ENCODE measurements at places on chromosomes 6 and 20.
A peak's percentile ranks its signal among the peaks of the same experiment; 100 is the strongest.

GRCh38 chr6:2478200-2478599, 232.8 kb upstream of the GMDS start:
- DNase-seq, result no peak

- no peak for DNase-seq
Measured at GRCh38 chr6:21808551-21809242, 215.1 kb downstream of the SOX4 start.

DNA sequence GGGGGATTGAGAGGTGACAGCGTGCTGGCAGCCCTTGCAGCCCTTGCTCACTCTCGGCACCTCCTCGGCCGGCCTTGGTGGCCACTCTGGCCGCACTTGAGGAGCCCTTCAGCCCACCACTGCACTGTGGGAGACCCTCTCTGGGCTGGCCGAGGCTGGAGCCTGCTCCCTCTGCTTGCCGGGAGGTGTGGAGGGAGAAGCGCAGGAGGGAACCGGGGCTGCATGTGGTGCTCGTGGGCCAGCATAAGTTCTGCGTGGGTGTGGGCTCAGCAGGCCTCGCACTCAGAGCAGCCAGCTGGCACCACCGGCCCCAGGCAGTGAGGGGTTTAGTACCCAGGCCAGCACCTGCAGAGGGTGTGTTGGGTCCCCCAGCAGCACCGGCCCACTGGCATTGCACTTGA, 912.2 kb upstream of the ADGRB3 start:
- no peak for DNase-seq

DNA sequence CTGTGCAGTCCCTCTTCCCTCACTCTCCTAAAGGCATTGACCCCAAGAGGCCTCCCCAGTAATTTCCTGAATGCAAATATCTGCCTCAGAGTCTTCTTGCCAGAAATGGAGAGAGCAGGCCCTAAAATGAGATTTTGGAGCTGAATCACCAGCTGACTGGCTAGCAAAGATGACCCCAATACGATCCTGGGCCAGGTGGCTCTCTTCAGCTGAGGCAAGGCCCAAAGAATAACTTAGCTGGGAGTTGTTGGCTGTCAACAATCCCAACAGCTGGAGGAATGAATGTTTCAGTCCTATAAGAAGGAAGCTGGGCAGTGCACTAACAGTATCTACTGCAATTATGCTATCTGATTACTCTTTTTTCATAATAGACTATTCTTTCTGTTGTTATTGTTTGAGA, 37.2 kb upstream of the VGLL2 start:
- DNase-seq, result no peak

DNA sequence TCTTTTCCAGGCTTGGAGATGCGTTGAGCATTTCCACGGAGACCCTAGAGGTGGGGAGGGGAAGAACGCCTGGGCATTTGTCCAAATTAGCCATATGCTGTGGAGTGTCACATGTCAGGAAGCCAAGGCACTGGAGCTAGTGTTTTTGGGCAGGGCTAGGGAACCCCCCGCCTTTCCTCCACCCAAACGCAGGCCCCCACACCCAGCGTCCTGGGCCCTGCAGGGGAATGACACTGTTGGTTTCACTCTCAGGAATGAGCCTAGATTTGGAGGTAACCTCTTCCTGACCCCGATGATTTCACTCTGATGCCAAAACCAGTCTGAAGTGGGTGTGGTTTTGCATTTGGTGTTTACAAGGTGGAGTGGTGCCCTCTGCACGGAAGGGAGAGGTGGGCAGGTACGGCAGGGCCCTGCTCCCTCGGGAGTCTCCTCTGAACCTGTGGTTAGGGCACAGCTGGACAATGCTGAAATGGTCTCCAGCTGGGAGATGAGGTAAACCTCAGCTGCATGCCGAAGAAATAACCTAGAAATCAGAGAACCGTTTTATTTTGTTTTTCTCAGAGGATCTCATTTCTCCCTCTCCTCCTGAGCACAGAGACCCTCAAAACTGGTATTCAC, 29.5 kb downstream of the MTHFD1L start:
- no peak for DNase-seq

DNA sequence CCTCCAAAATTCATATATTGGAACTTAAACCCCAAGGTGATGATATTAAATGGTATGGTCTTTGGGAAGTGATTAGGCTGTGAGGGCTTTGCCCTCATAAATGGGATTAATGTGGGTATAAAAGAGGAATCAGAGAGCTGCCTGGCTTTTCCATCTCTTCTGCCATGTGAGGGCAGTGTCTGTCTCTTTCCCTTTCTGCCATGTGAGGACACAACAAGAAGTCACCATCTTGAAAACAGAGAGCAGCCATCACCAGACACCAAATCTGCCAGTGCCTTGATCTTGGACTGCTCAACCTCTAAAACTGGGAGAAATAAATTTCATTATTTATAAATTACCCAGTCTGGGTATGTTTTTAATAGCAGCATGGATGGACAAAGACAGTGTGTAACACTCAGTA, 263.0 kb downstream of the PAX1 start:
- no peak for DNase-seq

- no peak for DNase-seq
Measured at GRCh38 chr20:10708351-10709185, 34.8 kb upstream of the JAG1 start.

- no peak for DNase-seq
Measured at GRCh38 chr20:6519556-6519955, 247.9 kb upstream of the BMP2 start.

DNA sequence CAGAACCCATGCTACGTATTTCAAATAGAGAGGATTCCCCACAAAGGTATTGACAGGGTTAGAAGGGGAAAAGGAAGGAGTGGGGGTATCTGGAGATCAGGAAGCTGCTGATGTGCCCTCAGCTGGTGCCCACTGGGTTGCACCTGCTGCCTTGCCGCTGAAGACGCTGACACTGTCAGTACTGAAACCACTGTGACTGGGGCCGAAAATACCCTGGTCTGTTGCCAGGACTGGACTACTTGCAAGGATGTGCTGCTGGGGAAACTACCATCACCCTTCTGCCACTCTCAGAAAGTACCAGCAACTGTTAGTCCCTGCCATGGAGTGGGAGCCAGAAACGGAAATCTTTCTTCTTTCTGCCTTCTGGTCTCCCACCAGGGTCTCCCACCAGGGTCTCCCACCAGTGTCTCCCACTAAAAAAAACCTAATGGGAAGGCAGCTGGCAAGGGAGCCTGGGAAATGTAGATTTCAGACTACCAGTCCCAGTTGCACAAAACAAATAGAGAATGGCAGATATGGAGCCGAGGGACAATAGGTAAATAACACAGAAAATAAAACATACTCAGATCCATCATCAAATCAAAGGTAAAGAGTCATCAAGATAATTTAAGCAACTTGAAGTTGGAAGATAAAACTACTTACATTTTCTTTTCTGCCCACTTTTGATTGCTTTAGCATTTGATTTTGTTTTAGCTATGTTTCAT, 204.8 kb downstream of the TPBG start:
- no peak for DNase-seq

GRCh38 chr6:42923666-42924065, 5.6 kb upstream of the CNPY3 start:
- no peak for DNase-seq

GRCh38 chr20:38872491-38873049, 53.6 kb upstream of the FAM83D start:
- DNase-seq, result no peak

DNA sequence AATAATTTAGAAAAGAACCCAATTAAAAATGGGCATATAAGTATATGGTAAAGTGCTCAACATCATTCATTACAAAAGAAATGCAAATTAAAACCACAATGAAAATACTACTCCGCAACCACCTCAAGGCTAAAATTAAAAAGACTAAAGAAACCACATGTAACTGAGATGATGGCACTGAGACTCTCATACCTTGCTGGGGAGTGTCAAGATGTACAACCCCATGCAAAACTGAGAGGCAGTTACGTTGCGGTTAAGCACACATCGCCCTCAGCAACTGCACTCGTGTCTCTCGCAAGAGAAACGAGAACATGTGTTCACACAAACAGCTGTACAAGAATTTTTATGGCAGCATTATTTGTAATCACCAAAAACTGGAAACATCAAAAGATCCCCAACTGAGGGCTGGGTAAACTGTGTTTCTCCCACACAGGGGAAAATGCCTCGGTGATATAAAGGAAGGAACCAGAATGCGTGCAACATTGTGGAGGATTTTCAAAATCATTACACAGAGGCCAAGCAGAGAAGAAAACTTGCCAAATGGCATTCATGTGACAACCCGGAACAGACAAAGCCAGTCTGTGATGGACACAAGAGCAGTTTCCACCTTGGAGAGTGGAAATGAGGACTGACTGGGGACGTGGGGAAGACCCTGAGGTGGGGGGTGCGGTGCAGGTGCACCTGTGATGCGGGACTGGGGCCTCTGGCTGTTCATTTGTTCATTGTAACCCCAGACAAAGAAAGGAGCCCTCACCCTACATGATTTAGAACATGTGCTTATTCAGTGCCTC, 144.9 kb downstream of the WDR27 start:
- no peak for DNase-seq

DNA sequence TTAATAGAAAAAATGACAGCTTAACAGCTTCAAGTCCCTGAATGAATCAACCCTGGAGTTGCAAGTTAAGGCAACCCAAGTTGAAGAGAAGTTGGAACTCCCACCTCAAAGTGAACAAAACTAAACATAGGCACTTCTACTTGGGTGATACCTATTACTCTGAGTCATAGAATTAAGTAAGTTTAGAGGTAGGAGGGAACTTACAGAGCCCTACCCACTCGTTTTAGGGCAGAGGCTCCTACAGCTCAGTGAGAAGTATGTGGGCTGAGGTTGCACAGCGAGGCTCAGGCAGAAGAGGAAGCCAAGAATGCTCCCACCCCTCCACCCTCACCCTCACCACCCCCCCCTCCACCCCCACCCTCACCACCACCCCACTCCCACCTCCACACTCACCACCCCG, 42.2 kb downstream of the NFATC2 start:
- DNase-seq, result no peak

GRCh38 chr6:144158133-144158532, 7.8 kb downstream of the STX11 start:
- DNase-seq, result peak; percentile 65

- DNase-seq, result no peak
Measured at GRCh38 chr20:40009542-40009941, 679.5 kb downstream of the MAFB start.

GRCh38 chr20:21513881-21514540, at the start of gene NKX2-2:
Gene NKX2-2, minus strand, starts transcription at chr20:21514064. Its CDS starts 395 bp downstream, at chr20:21513669.
- DNase-seq, result no peak

DNA sequence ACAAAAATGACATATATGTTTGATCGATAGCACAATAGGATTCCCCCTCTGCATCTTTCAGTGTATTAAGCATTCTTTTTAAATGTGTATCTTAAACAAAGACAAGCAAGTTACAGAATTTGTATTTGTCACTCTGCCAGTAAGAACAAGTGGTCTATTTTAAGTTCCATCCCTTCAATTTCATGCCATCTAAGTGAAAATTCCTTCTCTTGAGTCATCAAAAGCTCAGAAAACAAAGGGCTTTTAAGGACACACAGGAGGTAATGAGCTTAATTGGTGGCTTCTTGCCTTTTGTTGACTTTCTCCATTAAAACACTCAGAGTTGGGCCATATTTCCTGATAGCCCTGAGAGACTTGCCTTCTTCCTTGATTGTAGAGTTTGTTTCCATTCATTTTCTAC, 547.8 kb downstream of the TENT5A start:
- DNase-seq, result no peak

Data from AG09319 (cell line).